ENCODE measurements at places on chromosomes 7 and 10.
A peak's percentile ranks its signal among the peaks of the same experiment; 100 is the strongest.

DNA sequence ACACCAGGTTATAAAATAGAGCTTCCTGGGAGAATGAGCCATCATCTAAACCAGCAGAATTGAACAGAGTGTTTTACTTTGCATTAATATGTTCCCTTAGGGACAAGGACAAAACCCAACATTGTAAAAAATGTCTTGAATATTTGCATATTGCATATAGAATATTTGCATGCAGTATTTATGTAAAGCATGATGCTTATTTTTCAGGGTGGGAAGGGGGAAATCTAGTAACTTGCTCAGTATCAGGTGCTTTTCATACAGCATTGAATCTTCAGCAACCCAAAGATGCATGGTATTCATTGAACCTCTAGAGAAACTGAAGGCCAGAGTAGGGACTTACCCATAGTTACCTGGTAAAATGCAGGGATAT, 409.2 kb upstream of the ZMIZ1 start:
- no peak for DNase-seq

DNA sequence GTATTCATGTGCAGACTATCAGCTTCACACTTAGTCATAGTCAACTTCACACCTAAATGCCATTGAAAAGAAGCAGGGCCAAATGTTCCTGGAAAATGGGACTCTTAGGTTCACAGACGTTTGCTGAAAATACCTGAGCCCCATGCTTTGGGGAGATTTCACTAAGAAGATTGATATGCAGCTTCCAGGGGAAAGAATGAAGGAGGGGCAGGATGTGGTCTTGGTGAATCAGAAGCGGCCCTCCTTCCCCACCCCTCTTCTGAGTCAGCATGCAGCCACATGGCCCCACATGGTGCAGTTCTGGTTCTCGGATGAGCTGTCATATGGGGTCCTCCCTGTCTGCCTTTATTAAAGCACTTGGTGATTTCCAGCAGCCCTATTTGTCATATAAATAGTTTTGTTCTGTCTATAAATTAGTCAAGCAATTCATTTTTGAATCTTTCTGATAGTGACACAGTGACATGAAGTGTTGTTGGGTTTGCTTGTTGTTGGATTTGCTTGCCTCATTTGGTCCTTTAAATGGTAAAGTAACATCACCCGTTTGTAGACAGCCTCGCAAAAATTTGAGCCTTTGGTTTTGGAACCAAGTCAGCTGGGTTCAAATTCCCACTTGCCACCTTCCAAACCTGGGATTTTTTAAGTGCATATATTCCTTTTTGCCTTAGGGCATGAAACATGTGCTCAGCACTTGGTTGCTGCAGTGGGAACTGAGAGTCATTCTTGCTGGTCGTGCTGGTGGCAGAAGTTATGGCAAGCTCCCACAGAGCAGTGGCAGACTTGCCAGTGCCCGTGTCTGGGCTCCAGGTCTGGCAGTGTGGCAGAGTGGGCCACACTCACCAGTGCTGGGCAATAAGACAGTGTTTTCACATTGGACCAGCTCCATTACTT, 68.1 kb upstream of the CDK6 start:
- DNase-seq, result peak; percentile 75

- DNase-seq, result no peak
Measured at GRCh38 chr7:121017586-121017985, 29.1 kb downstream of the CPED1 start.

DNA sequence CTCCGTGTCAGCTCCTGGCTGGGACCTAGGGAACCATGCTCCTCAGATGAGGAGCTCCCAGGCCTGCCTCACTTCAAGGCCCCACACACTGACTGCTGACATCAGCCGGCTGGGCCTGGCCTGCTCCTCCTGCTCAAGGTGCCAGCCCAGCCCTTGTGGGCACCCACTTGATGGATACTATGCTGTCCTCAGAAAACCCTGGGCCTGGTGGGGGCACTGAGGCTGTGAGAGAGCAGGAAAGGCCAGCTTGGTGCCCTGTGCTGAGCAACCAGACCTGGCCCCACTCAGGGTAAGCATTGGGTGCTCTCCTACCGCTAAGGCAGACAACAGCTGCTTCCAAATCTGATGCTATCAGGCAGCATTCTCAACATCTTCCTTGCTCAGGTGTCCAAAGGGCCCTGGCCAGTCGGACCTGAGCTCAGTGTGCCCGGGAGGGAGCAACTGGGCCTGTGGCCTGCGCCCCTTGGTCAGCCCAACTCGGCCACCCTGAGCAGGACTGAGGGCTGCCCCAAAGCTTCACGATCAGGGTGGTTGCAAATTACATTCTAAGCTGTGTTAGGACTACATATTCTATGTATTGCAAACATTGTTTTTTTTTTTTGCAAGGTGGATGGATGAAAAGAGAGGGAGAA, 21.9 kb upstream of the ANTXRL start:
- no peak for DNase-seq

DNA sequence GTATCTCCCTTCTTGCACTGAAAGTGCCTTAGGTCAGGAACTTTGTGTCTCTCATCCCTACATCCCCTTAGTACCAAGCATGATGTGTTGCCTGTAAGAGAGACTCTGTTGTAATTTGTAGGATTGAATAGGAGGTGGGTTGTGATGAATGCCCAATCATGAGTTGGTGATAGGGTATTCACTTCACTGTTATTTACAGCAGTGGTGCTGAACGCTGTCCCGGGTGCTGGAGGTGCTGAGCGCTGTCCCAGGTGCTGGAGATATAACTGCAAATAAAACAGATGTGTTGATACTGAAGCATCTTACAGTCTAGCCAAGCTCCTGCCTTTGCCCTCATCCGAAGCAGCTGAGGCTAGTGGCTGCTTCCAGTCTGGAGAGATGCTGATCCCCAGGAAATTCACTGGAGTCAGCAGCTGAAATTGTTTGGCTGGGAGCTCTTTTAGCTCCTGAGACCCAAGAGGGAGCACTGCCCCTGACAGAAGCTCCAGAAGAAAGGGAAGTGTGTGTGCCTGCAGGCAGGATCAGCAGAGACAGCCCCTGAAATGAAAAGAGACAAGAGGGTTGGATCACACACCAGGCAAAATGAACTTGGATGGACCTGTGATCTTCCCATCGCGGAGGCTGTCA, 183.4 kb downstream of the SORCS3 start:
- no peak for DNase-seq

- DNase-seq, result no peak
Measured at GRCh38 chr7:85094046-85094725, 92.7 kb downstream of the SEMA3D start.

- no peak for DNase-seq
Measured at GRCh38 chr7:127683776-127684681, 32.0 kb downstream of the SND1 start.

DNA sequence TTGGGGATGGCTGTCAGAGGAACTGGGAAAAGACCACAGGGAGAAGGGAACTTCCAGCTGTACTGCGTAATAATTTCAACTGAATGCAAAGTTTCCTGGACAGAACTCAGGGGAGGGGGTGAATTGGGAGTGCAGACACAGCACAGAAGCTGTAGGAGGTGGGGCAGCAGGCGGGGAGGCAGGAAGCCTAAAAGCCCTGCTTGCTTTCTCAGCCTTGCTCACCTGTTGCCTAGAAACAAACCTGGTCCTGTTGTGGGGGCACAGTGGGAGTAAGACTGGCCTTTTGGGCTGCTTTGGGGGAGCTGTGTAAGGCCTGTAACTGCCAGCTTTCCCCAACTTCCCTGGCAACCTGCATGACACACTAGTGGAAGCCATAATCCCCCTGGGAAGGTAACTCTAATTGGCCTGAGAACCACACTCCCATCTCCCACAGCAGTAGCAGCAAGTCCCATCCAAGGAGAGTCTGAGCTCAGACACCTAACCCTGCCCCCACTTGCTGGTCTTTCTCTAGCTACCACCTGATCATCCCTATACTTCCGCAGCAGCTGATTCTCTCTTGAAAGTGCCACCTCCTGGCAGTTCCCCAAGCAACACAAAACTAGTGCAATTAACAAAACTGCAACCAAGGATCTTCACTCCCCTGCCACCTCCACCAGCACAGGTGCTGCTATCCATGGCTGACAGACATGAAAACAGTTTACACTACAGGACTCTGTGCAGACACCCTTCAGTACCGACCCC, 1239.3 kb downstream of the SORCS1 start:
- no peak for DNase-seq

DNA sequence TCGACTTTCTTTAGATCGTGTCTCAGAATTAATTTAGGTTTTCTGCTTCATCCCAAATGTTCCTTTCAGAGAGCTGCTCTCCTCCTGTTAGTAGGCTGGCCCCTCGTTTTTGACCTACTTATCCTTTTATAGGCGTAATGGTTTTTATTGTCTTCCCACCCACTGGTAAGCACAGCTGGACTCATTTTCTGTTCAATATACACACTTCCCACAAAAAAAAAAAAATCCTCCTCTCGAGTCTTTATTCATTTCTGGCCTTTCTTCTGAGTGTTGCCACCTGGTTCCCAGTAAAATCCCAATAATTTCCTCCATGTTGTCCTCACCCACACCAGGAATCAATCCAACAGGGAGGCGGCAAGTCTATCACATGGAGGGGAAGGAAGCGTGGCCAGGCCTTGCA, 970.2 kb upstream of the CELF2 start:
- no peak for DNase-seq

DNA sequence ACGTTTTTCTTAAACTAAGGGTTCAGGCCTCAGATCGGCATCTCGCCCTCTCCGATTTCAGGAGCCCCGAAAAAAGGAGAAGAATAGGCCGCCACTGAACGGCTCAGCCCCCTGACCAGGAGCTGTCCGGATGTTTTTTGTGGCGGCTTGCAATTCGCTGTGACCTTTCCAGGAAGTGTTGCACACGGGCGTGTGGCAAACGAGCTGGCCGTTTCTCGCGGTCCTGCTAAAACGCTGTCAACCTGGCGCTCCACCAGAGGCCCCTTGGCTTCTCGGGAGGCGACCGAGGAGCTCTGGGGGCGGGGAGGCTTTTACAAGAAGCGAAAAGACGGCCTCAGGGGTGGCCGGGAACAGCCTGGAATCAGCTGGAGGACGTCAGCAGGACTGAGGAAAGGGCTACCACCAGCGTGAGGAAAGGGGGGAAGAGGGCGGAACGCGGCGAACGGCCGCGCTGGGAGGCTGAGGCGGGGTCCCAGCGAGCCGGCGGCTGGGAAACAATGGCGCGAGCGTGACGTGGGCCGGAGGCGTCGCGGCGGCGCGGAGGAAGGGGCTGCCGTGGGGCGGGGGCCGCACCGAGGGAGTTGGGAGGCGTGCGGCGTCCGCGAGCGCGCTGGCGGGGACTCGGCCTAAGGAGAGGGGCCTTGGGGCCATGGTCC, 493 bp downstream of the NT5C2 start:
- DNase-seq, result peak; percentile 19

GRCh38 chr7:45580053-45580872, 6.1 kb downstream of the ADCY1 start:
- DNase-seq, result no peak

DNA sequence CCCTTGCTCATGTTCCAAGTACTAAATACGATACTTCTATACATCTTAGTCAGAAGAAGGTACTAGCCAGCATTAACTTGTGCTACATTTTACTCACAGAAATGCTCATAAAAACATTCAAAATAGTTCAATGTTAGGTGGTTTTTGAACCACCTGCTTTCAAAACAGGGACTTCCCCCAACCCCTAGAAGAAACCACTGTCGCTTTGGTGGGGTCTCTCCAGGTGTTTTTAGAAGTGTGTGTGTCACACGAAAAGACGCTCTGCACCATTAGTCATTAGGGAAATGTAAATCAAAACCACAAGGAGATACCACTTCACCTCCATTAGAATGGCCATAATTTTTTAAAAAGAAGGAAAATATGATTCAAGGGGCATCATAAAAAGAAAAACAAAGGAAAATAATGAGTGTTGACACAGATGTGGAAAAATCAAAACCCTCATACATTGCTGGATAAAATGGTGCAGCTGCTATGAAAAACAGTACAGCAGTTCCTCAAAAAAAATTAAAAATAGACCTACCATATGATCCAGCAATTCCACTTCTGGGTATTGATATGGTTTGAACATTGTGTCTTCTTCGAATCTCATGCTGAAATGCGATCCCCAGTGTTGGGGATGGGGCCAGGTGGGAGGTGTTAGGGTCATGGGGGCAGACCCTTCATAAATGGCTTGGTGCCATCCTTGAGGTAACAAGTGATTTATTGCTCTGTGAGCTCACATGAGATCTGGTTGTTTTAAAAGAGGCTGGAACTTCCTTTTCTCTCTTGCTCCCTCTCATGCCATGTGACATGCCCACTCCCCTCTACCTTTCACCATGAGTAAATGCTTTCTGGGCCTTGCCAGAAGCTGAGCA, 74.2 kb downstream of the MALSU1 start:
- DNase-seq, result peak; percentile 47

DNA sequence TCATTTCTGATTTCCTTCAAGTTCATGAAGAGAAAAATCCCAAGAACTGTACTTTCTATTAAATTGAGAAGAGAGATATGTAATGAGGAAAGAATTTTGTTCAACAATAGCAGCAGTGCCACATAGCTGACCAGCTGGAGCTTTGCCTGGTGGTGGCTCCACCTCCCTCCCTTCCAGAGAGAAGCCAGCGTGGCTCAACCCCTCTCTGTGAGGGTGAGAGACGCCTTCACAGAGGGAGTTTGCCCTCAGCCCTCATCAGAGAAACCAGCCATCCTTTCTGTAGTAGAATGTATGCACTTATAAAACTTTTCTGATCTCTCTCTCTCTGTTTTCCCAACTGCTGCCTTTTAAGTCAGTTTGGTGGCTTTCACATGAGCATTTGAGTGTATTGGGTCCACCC, 20.5 kb upstream of the COL1A2 start:
- DNase-seq, result no peak

DNA sequence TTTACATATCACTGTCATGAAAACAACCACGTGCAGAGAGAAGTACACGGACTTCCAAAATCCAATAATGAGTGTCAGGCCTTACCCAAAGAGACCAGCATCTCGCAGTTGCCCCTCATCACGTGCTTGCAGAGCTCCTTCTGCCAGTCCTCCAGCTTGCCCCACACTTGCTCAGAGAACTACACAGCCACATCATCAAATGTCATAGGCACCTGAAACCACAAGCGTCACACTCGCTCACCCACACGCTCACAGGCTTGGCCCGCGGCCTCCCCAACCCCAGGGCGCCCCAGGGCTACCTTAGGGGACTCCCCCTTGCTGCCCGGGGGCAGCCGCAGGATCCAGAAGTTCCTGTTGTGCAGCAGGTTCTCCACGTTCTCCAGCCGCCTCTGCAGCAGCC, 123.4 kb upstream of the ZNF746 start:
- DNase-seq, result peak; percentile 25

GRCh38 chr7:17968791-17969715, 28.8 kb upstream of the SNX13 start:
- no peak for DNase-seq

- DNase-seq, result no peak
Measured at GRCh38 chr10:75662715-75663114, 231.3 kb downstream of the LRMDA start.

DNA sequence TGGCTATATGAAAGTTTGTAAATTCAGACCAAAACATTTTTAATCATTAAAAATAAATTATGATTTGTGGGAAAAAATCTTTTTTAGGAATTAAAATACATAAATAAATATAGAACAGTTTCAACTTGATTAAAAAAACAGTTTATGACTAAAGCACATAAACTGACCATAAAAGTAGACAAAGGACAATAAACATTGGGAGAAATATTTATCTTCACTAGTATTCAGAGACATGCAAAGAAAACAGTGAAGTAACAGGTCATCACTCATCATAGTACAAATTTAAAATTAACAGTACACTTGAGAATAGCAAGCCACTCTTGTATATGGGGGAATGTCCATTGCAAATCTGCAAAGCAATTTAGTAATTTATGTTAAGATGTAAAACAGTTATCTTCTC, 28.0 kb upstream of the CELF2 start:
- DNase-seq, result no peak

GRCh38 chr10:34666008-34666704, 148.9 kb downstream of the PARD3 start:
- no peak for DNase-seq

GRCh38 chr7:122726881-122727280, 24.2 kb upstream of the RNF148 start:
- no peak for DNase-seq
